Muscle of leg (tissue), 16 donors: ENCODE measurements at places on chromosomes 11 and 22.

DNA sequence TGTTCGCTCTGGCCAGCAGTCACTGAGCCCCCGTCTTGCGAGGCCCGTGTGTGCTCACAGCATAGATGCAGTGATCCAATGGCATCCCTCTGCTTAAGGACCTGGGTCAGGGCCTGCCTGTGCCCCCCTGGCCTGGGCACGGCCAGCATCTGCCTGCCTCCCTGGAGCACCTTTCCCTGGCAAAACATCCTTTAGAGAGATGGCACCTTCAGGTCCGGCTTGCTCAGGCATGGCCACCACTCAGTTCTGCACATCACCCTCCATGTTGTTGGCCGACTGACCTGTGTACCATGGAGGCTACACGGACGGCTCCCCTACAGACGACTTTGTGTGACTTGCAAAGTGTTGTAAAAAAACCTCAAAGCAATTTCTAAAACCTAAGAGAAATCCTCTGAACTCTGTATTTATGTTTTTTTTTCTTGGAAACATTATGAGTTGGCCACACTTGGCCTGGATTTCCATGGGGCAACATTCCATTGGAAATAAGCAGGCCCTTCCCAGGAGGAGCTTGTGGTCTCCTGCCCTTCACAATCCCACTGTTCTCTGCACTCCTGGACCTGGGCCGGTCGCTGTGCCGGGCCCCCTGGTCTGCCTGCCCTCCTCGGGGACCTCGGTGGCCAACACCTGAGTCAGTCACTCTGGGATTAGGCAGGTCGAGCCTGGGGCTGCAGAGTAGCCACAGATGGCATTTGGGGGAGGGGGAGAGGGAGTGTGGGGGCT, 592.4 kb downstream of the TBC1D22A start:
- H3K36me3 ChIP-seq: no peaks in the 10 kb centered on the region
- no peak for DNase-seq
- H3K4me1 ChIP-seq: no peaks in the 10 kb centered on the region
- no peak overlapping the region for H3K4me3 ChIP-seq
- H3K27ac ChIP-seq: no peak overlapping the region
- H3K27me3 ChIP-seq: peaks cover 4% of the 10 kb centered on the region

GRCh38 chr11:45859661-45860140, 12.4 kb downstream of the CRY2 start:
- DNase-seq: peak; percentile 96
- no peaks in the 10 kb centered on the region for H3K27me3 ChIP-seq
- H3K27ac ChIP-seq: peak overlapping the region; percentile 89
- H3K4me3 ChIP-seq: no peak overlapping the region
- H3K4me1 ChIP-seq: peaks cover 55% of the 10 kb centered on the region
- peaks cover 54% of the 10 kb centered on the region for H3K36me3 ChIP-seq

DNA sequence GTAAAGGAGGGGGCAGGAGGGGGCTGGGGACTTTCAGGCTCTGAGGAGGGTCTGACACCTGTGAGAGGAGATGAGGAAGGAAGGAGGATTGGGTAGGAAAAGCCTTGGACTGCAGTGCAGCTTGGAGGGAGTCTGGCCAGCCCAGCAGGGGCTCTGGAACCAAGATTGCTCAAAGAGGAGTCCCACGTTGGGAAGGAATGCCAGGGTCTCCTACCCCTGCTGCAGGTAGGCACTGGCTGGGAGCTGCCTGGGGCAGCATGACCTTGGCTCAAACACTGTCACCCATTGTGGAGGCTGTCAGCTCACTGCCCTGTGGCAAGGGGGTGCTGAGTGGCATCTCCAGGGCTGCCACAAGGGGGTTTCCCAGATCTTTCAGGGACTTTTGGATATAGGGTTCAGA, 94.5 kb downstream of the RPS6KA4 start:
- H3K27me3 ChIP-seq: peaks cover 9% of the 10 kb centered on the region
- H3K36me3 ChIP-seq: no peaks in the 10 kb centered on the region
- H3K4me1 ChIP-seq: peaks cover 14% of the 10 kb centered on the region

GRCh38 chr22:36913427-36914389, at the start of gene CSF2RB:
Gene CSF2RB, plus strand, starts transcription at chr22:36913628. Its CDS starts 8,580 bp downstream, at chr22:36922208.
- H3K27me3 ChIP-seq: peaks cover 11% of the 10 kb centered on the region
- peak; percentile 66 for DNase-seq
- H3K27ac ChIP-seq: peak within 1 kb of the TSS; percentile 59
- H3K4me3 ChIP-seq: peak within 1 kb of the TSS; percentile 17

GRCh38 chr11:94563176-94563847, 3.9 kb upstream of the PIWIL4 start:
- no peak overlapping the region for H3K27ac ChIP-seq
- no peaks in the 10 kb centered on the region for H3K36me3 ChIP-seq
- H3K4me1 ChIP-seq: no peaks in the 10 kb centered on the region
- no peaks in the 10 kb centered on the region for H3K27me3 ChIP-seq
- no peak overlapping the region for H3K4me3 ChIP-seq
- peak; percentile 54 for DNase-seq
